ENCODE measurements at places on chromosomes 11 and 22.

DNA sequence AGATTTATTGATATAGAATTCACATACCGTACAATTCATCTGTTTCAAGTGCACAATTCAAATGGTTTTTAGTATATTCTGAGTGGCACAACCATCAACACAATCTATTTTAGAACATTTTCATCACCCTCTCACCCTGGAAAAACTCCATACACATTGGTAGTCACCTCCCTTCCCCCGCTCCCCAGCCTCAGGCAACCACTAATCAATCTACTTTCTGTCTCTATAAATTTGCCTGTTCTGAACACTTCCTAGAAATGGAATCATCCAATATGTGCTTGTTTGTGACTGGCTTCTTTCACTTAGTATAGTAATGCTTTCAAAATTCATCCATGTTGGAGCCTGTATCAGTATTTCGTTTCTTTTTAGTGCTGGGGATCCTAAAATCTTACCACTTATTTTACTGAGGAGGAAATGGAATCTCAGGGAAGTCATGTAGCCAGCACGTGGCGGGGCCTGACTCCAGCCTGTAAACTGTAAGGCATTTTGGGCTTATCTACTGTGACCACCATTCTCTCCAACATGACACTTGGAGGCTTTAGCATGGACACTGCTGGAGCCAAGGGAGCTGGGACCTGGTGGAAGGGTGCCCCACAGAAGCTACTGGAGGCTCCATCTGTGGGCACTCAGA, 905 bp upstream of the UCP3 start:
- no peak for DNase-seq

- peak; percentile 84 for DNase-seq
These were observed 48.4 kb upstream of the MPEG1 start for GRCh38 chr11:59261150-59261549.

DNA sequence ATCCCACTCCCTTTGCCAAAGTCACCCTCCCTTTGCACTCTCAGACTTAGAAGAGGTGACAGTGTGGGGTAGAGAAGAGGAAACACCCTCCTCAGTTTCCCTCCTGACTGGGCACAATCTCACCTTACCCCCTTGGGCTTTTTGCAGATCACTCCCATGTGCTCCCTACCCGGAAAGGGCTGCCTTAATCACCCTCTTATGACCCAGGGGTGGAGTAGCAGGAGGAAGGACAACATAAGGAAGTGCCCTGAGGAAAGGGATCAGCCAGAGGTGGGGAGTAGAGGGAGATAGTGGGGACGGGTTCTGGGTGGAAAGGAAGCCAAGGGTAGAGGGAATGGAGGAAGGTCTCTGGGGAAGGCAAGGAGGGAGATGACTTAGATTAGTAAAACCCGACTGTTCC, 52.0 kb downstream of the NRXN2 start:
- no peak for DNase-seq

GRCh38 chr11:57248780-57249383, 11.8 kb upstream of the APLNR start:
- DNase-seq = peak; percentile 55

DNA sequence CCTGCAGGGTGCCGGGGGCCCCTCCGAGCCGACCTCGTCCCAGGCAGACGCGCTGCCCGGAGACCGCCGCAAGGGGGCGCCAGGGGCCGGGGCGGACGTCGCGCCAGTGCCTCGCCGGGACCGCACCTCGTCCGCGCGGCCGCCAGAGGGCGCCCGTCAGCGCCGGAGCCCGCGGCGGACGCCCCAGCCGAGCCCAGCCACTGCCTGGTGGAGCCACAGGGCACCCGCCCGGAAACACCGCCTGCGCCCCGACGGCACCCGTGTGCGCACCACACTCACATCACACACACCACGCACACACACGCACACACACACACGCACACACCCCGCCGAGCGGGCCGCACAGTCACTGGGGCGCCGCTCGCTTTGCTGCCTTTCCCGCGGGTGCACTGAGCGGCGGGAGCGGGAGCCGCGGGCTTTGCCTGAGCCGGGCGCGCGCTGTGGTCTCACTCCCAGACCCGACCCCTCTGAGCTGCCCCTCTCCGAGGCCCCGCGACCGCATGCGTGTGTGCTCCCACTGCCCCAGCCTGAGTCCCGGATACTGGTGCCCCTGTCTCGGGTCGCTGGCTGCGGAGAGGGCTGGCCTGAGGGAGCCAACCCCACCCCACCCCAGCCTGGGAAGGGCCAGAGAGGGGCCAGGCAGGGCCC, 449.3 kb downstream of the OPCML start:
- DNase-seq = peak; percentile 78

DNA sequence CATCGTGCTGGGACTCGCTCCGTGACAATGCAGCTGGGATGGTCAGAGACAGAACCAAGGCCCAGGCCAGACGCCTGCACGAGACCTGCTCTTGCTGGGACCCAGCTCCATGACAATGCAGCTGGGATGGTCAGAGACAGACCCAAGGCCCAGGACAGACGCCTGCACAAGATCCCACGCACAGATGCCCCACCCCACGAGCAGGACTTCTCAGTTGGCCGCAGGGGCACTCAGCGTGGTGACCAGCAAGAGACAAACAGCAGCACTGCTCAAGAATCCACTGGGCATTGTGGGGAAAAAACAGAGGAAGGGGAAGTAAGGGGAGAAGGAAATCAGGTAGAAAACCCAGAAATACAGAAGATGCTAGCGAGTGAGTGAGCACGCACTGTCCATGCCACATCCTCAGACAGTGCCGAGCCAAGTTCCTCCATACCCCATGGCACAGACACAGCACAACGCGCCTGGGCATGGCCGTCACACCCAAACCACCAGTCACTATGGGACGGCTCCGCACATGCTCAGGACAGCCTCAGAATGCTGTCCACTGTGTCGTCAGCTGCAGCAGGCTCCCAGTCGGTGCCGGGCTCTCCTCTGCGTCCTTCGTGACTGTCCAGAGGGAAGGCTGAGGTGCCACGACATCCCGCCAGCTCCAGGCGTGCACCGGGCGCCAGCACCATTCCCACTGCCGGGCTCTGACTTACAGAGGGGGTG, 44.5 kb downstream of the BRD1 start:
- DNase-seq = no peak

DNA sequence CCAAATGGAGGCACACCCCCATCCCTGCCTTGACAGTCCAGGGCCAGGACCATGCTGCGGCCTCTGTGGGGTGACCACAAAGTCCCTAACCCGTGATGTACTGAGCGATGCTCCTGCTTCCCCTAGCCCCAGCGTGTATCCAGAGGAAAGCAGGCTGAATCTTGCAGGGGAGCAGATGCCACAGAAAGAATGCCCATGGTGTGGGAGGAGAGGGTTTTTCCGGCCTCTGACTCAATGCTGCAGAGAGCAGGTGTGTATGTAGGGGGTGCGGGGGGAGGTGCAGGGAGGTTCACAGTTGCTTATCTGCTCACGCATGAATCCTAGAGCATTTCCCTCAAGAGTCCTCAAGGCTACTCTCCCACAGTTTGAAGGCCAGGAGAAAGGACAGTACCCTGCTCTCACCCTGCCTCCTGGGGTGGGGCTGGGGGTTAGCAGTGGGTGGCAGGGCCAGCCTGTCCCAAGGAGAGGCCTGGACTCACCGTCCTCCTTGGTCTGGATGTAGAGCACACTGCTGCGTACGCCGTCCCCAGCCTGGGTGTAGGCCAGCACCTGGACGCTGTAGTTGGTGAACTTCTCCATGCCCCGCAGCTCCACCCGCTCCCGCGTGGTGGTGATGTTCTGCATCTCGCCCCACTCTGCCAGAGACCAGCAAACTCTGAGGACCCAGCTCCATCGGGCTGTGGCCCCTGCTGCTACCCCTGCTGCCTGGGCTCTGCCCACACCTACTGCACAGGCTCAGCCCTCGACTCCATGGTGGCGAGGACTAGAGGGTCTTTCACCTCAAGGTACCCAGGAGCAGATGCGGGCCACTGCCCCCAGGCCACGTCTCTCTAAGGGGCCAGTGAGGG, 130.8 kb downstream of the CEP164 start:
- DNase-seq = peak; percentile 97

DNA sequence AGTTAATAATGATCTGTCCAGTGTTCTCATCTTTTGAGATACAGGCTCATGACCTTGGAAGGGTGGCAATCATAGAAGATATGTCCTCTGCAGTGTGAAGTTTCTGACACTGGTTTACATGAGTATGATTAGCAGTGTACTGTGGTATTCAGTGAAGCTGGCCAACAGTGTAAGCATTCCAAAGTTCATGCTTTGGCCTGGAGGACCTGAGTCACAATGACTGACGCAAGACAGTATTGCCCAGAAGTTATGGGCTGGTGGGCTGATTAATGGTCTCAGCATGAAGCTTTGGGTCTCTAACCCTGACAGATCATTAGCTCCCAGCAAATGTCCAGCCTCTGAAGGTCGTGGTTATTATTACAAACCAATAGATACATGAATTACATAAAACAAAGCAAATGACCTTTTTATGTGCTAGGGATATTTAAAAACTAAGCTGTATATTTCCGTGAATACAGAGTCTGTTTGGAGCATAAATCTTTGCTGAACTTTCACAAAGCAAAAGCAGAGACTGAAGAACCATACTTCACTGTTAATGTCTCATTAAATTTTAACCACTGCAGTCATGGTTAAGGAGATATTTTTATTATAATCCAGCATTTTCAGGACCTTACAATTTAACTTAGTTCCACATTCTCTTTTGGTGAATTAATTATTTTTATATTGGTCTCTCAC, 28.3 kb upstream of the USP47 start:
- DNase-seq = peak; percentile 47

DNA sequence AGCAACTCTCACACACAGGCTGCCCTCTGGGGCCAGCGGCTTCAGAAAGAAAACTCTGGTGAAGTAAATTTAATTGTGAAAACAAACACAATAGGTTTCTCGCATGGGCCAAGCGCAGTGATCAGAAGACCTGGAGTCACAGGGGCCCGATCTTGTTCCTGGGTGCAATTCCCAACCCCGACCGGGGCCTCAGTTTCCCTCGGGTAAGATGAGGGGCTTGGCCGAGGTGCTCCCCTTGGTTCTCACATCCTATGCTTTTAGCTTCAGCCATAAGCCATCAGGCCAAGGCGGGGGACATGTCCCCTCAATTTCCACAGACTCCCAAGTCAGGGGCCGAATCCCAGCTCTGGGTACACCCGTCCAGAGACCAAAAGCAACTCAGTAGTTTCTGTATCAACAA, 11.5 kb downstream of the PHF21B start:
- DNase-seq = no peak

- DNase-seq = peak; percentile 88
These were observed 43.0 kb upstream of the KLHL35 start for GRCh38 chr11:75475767-75476650.

DNA sequence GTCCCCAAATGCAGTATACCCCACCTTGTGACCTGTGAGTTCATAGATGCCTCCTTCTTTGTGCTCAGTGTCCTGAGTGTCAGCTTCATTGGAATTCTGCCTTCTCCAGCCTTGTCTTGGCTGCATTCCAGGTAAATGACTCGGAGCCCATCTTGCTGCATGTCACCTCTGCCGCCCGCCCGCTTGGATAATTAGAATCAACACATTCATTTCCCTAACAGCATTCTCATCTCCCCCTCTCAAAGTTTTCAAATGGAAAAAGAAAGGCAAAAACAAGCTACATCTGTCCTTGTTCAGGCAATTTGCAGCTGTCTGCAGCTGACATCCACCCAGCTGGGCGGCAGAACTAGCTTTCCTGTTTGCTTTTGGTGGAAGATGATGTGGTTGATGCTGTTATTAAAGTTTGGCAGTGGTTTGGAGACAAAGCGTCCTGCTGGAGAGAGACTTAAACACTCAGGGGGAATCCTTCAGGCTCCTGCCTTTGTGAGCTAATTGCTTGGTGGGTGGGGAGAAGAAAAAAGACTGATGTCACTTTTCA, 198.8 kb upstream of the SEZ6L start:
- DNase-seq = no peak

DNA sequence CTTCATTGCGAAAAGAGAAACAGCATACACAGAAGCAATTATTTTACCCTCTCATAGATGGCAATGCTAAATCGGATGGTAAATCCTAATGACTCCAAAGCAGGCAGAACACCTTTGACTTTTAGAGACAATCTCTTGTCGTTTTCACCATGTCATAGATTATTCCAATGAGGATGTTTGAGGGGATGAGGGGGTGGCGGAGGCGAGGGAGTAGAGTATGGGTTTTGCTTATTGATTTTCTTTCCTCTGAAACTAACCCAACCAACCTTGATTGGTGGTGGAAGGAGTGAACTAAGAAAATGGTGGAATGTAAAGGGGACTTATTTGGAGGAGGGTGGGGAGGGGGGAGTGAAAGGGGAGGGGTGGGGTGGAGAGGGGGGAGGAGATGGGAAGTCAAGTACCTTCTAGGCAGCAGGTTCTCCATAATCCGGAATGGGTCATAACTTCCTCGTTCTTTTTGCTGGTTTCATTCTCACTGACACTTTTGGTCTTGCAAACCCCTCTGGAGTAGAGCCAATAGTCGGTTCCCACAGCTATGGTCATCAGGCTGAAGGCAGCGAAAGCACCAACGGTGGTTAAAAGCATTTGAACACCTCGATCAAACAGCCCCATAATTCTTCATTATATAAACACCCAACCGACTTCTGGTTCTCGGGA, 1.5 kb downstream of the CACNG2 start:
- no peak for DNase-seq

DNA sequence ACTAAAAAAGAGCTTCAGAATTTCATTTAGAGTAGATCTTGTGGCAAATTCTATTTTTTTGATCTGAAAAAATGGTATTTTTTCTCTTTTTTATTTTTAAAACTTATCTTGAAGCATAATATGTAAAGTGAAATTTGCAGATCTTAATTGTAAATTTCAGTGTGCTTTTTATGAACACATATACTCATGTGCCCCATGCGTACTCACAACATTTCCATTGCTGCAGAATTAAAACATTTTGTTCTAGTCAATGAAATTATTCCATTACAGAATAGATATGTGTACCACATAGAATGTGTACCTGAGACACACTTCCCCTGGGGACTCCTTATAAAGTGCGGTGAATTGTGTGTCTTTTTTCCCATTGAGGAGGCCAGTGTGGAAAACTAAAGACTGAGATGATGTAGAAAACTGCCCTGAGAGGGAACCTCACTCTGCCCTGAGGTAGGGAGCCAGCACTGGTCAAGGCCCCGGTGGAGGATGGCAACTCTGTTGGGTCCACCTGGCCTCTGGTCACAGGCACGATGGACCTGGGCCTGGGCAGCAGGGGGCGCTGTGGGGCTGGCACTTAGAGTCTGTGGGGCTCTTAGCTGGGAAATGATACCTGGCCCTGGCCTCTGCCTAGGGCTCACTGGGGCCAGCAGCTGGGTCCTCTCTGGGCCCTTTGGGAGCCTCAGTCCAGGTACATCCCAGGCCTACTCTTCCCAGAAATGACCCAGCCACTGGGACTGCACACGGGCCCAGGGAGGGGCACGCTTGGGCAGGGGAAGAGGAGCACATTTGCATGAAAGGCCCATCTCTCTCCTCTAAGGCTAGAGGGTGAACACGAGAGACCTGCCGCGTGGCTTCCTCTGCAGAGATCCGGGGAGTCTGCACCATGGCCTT, 77.9 kb upstream of the TOP3B start:
- DNase-seq = peak; percentile 55

DNA sequence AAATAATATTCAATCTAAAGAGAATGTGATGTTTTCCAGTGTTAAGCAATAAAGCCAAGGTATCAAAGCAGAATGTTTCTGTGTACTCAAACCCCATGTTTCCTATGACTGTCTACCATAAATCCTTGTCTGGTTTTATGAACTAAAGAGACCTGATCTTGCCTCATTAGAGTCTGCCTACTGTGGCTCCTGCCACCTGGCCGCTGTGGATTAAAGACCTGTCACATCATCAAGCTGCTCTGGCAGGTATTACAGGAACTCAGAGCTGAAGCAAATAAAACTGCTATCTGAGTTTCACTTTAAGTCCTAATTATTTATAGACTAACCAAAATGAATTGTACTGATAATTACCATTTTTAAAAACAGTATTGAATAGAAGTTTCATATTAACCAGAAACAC, 207.8 kb upstream of the CCDC90B start:
- DNase-seq = no peak
